ENCODE measurements at places on chromosomes 7 and 10. TPM values are rescaled to one million over a fixed set of nuclear protein-coding genes. Genes with fewer than 3 reads are reported as not detected.

DNA sequence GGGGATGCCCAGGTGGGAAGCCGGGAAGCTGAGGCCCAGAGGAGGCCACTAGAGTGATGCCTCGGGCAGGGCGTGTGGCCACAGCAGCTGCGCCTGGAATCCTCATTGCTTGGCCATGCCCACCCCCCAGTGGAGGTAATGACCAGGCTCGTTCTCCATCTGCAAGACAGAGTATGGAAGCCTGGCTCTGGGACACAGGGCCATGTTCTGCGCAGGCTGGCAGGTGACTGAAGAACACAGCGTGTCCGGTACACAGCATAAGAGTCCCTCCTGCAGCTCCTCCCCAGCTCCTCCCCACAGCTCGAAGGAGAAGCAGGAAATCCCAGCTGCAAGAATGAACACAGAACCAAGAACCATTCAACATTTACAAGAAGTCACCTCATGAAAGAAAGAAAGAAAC is 64.8 kb downstream of the SMURF1 start:
- no peak for DNase-seq

DNA sequence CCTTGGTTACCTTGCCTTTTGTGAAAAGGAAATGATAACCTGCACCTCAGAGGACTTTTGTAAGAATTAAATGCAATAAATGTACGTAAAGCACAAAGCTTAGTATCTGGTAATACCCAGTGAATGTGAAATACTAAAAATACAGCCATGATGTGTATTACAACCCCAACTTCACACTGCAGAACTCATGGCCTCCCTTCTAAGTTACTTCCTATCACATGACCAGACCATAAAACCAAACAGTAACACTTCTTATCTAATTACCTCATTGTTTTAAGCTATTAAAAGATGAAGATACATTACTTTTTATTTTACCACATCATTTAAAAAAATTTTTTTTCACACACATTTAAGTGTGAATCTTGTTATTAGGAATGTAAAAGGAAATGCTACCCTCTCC is 29.0 kb downstream of the VPS41 start:
- DNase-seq, result no peak

- DNase-seq, result no peak
These were observed 22.4 kb upstream of the CYTH3 start for GRCh38 chr7:6294839-6295238.

DNA sequence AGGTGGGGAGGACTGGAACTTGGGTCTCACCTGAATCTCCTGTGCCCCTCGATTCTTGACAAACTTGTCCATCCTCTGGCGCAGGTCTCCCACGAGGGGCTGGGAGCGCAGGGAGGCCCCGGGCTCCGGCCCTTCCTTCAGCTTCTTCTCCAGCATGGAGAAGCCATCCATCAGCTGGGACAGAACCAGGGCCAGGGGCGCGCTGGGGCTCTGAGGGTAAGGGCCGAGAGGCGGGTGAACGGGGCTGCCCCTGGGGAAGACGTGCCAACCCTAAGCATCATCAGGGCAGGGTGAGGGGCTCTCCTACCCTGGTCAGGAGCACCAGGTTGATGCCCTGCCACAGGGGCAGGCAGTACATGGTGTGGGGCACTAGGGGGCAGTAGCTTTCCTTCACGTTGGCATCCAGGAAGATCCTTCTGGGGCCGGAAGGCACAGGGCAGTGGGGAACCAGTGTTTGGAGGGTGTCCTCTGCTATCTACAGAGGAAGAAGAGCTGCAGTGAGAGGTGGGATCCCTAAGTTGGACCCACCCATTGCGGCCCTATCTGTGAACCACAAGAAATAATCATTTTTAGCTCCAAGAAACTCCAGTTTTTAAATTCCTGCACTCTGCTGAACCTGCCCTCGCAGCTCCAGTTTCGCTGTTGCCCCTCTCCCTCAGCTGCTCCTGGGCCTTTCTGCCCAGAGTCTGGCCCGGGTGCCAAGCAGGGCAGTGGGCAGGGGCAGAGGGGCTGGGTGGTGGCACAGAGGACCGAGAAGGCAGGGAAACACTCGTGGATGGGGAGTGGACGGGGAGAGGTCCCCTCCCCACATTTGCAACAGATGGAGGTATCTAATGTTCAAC is 10.8 kb upstream of the PYROXD2 start:
- DNase-seq, result no peak

Gene ANXA8L1
- not detected for polyA plus RNA-seq
